Large intestine (tissue), 12 donors: ENCODE measurements at places on chromosomes 12 and 14.
A peak's percentile ranks its signal among the peaks of the same experiment; 100 is the strongest.

DNA sequence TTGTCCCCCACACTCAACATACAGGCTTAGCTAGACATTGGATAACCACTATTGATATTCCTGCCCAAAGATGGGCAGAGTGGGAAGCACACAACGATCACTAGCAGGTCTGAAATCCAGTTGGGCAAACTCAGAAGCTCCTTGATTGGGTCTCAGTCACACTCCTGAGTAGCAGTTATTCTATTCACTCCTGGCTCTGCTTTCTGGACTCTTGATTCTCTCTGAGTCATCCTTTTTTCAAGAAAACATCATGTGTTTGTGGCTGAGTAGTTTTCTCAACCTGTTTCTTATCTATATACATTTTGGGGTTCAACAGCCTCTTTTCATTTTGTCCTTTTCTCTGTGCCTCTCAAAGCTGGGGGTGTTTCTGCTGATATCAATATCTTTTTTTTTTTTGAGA, 46.0 kb upstream of the MANSC4 start:
- H3K4me1 ChIP-seq, result peaks cover 7% of the 10 kb centered on the region
- H3K36me3 ChIP-seq, result no peaks in the 10 kb centered on the region
- no peak overlapping the region for H3K27ac ChIP-seq

GRCh38 chr14:56474419-56475022, 105.1 kb upstream of the TMEM260 start:
- H3K4me3 ChIP-seq, result no peak overlapping the region
- H3K27me3 ChIP-seq, result peaks cover 12% of the 10 kb centered on the region
- no peaks in the 10 kb centered on the region for H3K36me3 ChIP-seq
- H3K27ac ChIP-seq, result no peak overlapping the region
- peak; percentile 33 for DNase-seq

- H3K36me3 ChIP-seq, result no peaks in the 10 kb centered on the region
- peaks cover 3% of the 10 kb centered on the region for H3K27me3 ChIP-seq
- no peak overlapping the region for H3K4me3 ChIP-seq
- no peak overlapping the region for H3K27ac ChIP-seq
- no peak for DNase-seq
- no peaks in the 10 kb centered on the region for H3K4me1 ChIP-seq
These were observed 100.2 kb upstream of the EVL start for GRCh38 chr14:99964979-99965378.

- DNase-seq, result no peak
- H3K36me3 ChIP-seq, result no peaks in the 10 kb centered on the region
- no peaks in the 10 kb centered on the region for H3K4me1 ChIP-seq
- no peak overlapping the region for H3K27ac ChIP-seq
- no peak overlapping the region for H3K4me3 ChIP-seq
These were observed 129.9 kb downstream of the GRIP1 start for GRCh38 chr12:66549050-66549389.

DNA sequence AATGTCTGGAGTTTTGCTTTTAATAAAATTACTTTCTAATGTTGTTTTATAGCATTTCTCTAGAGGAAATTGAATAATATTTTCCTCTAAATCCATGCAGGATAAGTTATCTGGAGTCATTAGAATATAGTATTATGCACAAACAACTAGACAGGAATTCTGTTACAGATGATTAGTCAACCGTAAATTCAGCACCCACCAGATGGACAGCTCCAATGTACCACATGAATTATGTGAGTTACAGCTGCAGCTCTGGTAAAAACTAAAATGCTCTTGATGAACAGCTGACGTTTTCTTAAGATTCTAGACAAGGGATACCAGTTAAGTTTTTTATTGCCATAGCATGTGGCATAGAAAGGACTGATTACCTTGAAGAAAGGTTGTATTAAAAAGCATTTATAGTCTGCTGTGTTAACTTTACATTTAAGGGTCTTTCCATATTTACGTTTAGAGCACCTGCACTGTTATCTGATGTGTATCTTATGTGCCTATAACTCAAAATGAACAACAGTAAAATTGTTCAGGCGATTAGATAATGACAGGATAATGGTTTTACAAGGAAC, 321.4 kb upstream of the LRFN5 start:
- H3K36me3 ChIP-seq, result no peaks in the 10 kb centered on the region
- no peak overlapping the region for H3K27ac ChIP-seq
- DNase-seq, result peak; percentile 4
- H3K27me3 ChIP-seq, result no peaks in the 10 kb centered on the region

GRCh38 chr14:35632271-35632670, 98.3 kb downstream of the INSM2 start:
- no peak for DNase-seq
- H3K27me3 ChIP-seq, result no peaks in the 10 kb centered on the region
- peaks cover 25% of the 10 kb centered on the region for H3K36me3 ChIP-seq
- H3K4me3 ChIP-seq, result no peak overlapping the region
- H3K4me1 ChIP-seq, result no peaks in the 10 kb centered on the region

DNA sequence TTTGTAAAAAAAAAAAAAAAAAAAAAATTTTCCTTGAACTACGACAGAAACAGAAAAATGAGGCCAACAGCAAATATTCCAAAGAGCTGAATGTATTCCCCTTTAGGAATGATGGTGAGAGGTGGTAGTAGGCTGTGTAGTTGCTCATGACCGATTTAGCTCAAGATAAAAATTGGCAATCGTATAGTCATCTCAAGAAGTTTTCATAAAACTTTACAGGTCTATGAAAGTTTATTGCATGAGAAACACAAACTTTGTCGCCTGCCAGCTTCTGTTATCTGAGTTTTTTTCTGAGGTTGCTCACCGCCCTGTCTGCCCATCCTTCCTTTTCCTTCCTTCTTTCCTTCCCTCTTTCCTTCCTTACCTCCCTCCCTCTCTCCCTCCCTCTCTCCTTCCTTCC, 605.5 kb downstream of the BCL11B start:
- DNase-seq, result no peak
- H3K4me1 ChIP-seq, result no peaks in the 10 kb centered on the region
- H3K27ac ChIP-seq, result no peak overlapping the region
- H3K4me3 ChIP-seq, result no peak overlapping the region

GRCh38 chr12:47755655-47756562, 2.8 kb downstream of the RAPGEF3 start:
- DNase-seq, result no peak
- no peak overlapping the region for H3K4me3 ChIP-seq
- H3K27me3 ChIP-seq, result no peaks in the 10 kb centered on the region
- no peak overlapping the region for H3K27ac ChIP-seq
- H3K4me1 ChIP-seq, result peaks cover 6% of the 10 kb centered on the region

DNA sequence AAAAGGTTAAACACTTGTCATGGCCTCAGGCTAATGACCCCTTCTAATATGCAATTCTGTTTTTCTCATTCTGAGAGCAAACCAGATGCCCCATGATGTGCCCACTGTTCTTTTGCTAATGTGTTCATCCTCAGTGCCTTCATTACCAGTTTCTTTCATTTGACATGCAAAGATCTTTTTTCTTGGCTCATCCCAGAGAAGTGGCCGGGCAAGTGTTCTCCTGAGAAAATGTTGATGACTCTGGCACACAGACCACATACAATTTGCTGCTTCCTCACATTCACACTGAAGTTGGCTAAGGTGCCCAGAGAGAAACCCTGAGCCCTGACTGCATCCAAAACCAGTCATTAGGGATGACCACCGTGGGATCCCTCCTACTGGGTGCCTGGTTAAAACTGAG, 833.3 kb downstream of the DIO2 start:
- no peaks in the 10 kb centered on the region for H3K4me1 ChIP-seq
- no peak overlapping the region for H3K4me3 ChIP-seq
- H3K27me3 ChIP-seq, result no peaks in the 10 kb centered on the region
- H3K27ac ChIP-seq, result no peak overlapping the region
- no peaks in the 10 kb centered on the region for H3K36me3 ChIP-seq

DNA sequence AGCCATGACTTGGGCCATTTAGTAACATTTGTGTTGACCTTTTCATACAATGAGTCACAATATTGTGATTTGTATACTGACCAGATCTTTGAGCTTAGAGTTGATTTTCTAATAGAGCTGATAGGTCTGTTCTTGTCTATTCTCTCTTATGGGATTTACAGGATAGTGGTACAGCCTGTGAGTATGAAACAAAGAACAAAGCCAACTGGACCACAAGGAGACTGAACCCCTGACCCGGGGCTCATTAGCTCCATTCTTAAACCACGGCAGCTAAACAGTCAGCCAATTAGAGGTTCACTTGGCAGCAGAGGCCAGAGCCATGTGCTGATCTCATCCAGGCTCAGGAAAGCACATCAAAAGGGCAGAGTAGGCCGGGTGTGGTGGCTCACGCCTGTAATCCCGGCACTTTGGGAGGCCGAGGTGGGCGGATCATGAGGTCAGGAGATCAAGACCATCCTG, 59.1 kb upstream of the GNPNAT1 start:
- no peaks in the 10 kb centered on the region for H3K27me3 ChIP-seq
- no peaks in the 10 kb centered on the region for H3K36me3 ChIP-seq
- H3K4me1 ChIP-seq, result no peaks in the 10 kb centered on the region
- no peak for DNase-seq

GRCh38 chr12:2689879-2690278, 104.9 kb upstream of the FKBP4 start:
- no peaks in the 10 kb centered on the region for H3K36me3 ChIP-seq
- no peak overlapping the region for H3K4me3 ChIP-seq
- H3K4me1 ChIP-seq, result no peaks in the 10 kb centered on the region
- no peak overlapping the region for H3K27ac ChIP-seq

GRCh38 chr12:61854902-61855301, 405.3 kb upstream of the USP15 start:
- no peaks in the 10 kb centered on the region for H3K36me3 ChIP-seq
- DNase-seq, result no peak
- H3K27me3 ChIP-seq, result no peaks in the 10 kb centered on the region
- H3K27ac ChIP-seq, result no peak overlapping the region
- no peak overlapping the region for H3K4me3 ChIP-seq
- H3K4me1 ChIP-seq, result no peaks in the 10 kb centered on the region

DNA sequence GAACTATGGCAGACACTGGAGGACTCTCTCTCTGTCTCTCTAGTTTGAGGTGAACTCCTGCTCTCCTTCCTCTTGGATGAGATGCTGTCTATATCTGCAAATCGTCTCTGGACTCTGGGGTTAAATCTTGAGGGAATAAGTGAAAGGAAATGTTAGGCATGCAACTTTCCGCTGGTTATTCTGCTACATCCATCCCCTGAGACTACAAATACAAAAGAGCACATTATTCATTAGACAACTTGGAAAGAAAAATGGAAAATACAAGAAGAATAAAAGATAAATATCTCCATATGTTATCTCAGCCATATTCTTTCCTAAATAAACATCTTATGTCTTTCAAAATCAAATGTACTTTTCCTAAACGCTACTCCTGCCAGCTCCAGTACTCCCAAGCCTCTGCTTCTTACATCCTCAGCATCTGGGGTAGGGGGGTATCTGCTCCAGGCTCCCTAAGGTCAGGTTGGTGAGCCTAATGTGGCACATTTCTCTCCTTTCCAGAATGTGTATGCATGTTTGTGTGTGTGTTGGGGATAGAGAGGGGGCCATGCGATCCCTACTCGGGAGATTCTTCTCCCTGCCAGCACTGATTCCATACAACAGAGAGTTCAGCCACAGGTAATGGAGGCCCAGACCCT, 102.9 kb upstream of the FSCB start:
- no peak overlapping the region for H3K27ac ChIP-seq
- H3K4me3 ChIP-seq, result no peak overlapping the region
- H3K36me3 ChIP-seq, result no peaks in the 10 kb centered on the region
- H3K27me3 ChIP-seq, result no peaks in the 10 kb centered on the region

GRCh38 chr12:26374934-26375680, 179.7 kb downstream of the SSPN start:
- no peak overlapping the region for H3K4me3 ChIP-seq
- DNase-seq, result no peak
- no peaks in the 10 kb centered on the region for H3K36me3 ChIP-seq
- H3K4me1 ChIP-seq, result no peaks in the 10 kb centered on the region
- no peak overlapping the region for H3K27ac ChIP-seq

GRCh38 chr12:49783917-49784676, 42.7 kb downstream of the TMBIM6 start:
- H3K36me3 ChIP-seq, result no peaks in the 10 kb centered on the region
- H3K4me1 ChIP-seq, result no peaks in the 10 kb centered on the region
- DNase-seq, result no peak

GRCh38 chr14:60508707-60509437, at the start of gene SIX6:
SIX6 (plus strand) TSS chr14:60509146; CDS start chr14:60509399, 253 bp downstream.
- DNase-seq, result no peak
- H3K4me1 ChIP-seq, result peaks cover 3% of the 10 kb centered on the region
- H3K27ac ChIP-seq, result no peak within 1 kb of the TSS
- H3K36me3 ChIP-seq, result no peaks in the 10 kb centered on the region
- no peak within 1 kb of the TSS for H3K4me3 ChIP-seq

DNA sequence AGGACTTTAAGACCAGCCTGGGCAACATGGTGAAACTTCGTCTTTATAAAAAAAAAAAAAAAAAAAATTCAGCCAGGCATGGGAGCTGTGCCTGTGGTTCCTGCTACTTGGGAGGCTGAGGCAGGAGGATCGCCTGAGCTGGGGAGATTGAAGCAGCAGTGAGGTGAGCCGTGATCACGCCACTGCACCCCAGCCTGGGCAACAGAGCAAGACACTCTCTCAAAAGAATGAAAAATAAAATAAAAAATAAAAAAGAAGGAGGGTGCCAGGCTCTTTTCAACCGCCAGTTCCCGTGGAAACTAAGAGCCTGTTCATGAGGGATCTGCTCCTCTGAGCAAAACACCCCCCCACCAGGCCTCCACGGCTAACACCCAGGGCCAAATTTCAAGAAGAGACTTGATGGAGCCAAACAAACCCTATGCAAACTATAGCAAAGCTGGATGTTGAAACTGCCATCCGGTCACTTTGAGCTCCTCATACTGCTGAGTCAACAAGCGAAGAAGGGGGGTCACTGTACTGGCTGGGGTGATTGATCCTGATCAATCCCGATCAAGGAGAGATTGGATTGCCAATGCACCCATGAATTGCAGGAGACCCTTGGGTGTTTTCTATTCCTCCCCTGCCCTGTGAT, 23.4 kb downstream of the DLK1 start:
- peaks cover 13% of the 10 kb centered on the region for H3K27me3 ChIP-seq
- H3K27ac ChIP-seq, result no peak overlapping the region
- H3K4me3 ChIP-seq, result no peak overlapping the region

- peaks cover 15% of the 10 kb centered on the region for H3K27me3 ChIP-seq
- H3K4me1 ChIP-seq, result peaks cover 5% of the 10 kb centered on the region
- H3K27ac ChIP-seq, result no peak overlapping the region
These were observed 1.8 kb upstream of the BMAL2 start for GRCh38 chr12:27330846-27331245.

- no peak overlapping the region for H3K4me3 ChIP-seq
- peaks cover 3% of the 10 kb centered on the region for H3K4me1 ChIP-seq
- peak; percentile 52 for DNase-seq
- H3K27me3 ChIP-seq, result peaks cover 9% of the 10 kb centered on the region
- H3K36me3 ChIP-seq, result no peaks in the 10 kb centered on the region
These were observed 77.2 kb downstream of the SERPINA3 start for GRCh38 chr14:94689218-94689984.
